ENCODE measurements at places on chromosomes 6 and 20.

DNA sequence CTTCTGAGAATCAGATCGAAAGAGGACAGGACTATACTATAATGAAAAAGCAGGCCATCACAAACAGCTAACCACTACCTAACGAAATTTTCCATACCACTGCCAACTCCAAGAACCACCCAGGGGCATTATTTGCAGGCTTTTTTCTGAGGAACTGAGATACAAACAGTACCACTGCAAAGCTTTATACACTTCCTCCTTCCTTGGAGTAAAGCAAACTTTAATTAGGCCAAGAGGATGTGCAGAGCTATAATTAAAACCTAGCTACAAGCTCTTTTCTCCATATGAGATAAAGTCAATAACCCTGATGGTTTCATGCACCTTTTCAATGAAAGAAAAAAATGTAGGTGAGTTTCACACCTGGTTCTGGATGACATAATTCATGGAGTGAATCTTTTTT, 68.5 kb downstream of the ELOVL5 start:
- DNase-seq, result no peak

GRCh38 chr6:35046103-35046502, 95.0 kb downstream of the TCP11 start:
- DNase-seq, result no peak

- no peak for DNase-seq
These were observed 618.9 kb downstream of the BCKDHB start for GRCh38 chr6:80725156-80725930.

DNA sequence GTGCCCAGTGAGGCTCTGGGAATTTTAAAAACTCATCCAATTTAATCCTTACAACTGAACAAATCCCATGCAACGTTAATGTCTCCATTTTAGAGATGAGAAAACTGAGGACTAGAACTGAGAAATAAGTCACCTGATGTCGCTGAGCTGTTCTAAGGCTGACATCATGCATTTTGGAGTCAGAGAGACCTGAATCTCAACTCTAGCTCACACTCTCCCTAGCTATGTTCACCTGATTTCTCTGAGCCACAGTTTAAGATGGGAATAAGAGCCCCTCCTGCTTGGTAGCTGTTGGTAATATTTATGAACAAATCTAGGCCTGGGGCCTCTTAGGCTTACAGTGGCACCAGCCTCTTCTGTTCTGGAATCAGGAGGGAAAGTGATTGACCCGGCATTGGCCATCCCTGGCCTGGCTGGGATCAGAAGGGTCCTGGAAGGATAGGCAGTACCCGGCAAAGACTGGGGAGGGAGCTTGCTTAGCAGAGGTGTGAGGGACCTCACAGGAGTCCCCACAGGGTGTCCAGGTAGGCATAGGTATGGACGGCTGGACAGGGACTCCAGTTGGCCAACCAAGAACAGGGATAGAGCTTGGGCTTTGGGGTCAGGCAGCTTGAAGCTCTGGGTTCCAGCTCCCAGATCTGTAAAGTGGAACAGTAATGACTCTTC, 18.8 kb upstream of the CSNK2A1 start:
- no peak for DNase-seq

- no peak for DNase-seq
These were observed 1190.5 kb upstream of the EYS start for GRCh38 chr6:66897576-66897975.

GRCh38 chr20:15682690-15683089, 890.6 kb downstream of the KIF16B start:
- DNase-seq, result no peak

DNA sequence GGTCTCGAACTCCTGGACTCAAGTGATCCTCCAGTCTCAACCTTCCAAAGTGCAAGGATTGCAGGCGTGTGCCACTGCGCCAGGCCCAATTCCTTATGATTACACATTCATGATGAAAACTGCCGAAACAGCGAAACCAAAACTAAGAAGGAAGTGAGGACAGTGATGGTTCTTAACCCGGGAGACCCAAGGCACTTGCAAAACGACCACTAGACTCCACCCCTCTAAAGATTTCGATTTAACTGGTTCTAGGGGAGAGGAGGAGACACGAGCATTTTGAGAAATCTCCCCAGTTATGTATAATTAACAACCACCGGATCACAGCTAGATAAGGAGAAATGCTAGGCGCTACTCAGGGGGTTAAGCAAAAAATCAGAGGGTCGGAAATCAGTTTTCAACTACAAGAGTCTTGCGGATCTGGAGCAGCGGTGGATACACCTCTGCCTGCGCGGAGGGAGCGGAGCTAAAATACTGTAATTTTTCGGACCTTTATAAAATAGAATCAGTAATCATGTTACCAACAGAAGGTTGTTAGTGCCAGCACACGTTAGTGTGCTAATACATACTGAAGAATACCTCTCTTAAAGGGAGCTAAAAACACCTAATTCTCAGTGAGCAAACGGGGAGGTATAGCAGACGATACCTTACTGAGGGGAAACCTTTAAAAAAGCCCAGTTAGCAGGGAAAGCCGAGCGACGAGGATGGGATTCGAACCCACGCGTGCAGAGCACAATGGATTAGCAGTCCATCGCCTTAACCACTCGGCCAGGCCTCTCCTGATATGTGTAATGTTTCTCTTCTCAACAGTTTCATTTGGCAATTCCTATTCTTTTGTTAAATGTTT, 60.0 kb upstream of the BTN3A2 start:
- DNase-seq, result peak; percentile 79

DNA sequence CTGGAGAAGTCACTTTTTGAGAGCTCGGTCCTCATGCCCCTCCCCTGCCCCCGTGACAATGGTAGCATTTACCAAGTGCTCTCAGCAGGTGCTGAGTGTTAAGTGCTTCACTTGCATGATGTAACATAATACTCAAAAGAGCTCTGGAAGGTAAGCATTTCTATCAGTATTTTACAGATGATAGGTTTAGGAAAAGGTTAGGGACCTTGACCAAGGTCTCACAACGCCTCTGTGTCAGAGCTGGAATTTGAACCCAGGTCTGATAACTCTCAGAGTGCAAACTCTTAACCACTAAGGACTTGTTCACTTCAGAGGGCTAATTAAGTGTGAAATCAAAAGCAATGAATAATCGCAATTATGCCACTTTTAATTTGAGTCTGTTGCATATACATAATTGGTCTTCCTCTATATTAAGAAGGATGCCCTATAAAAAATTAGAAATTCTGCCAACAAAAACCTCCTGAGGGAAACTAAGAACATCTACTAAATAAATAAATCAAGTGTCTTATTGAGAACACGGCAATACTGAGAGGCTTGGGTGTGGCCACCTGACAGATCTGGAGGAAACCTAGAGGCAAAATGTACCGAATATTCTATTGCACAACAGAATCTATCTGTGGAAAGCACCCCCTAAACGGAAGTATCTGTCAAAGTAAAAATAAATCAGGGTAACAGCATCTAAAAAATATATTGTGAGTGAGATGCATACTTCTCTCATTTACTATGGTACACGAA, 109.8 kb downstream of the BACH2 start:
- DNase-seq, result no peak

- no peak for DNase-seq
These were observed 173.3 kb downstream of the PTPRK start for GRCh38 chr6:128347123-128347522.

DNA sequence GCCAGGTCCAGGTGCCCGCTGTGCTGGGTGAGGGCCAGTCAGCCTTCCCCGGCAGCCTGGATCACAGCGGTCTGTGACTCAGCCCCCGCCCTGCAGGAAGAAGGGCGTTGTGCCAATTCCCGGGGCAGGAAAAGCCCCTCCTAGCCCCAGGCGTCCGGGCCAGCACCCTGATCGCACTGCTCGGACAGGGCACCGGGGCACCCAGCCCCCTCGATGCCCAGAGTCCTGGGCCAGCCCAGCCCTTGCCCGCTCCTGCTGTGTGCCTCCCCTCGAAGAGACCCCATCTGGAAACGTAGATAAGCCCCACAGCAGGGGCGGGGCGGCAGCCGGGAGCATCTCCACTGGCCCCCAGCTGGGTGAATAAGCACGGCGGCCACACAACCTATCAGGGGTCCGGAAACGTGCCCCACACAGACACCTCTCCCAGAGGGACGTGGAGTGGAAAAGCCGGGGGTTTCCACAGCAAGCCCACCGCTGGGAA, 9.9 kb downstream of the LAMA5 start:
- no peak for DNase-seq

- no peak for DNase-seq
These were observed 4.3 kb downstream of the VSX1 start for GRCh38 chr20:25077610-25078169.

- no peak for DNase-seq
These were observed 410.5 kb downstream of the PTPRT start for GRCh38 chr20:42779216-42779615.

DNA sequence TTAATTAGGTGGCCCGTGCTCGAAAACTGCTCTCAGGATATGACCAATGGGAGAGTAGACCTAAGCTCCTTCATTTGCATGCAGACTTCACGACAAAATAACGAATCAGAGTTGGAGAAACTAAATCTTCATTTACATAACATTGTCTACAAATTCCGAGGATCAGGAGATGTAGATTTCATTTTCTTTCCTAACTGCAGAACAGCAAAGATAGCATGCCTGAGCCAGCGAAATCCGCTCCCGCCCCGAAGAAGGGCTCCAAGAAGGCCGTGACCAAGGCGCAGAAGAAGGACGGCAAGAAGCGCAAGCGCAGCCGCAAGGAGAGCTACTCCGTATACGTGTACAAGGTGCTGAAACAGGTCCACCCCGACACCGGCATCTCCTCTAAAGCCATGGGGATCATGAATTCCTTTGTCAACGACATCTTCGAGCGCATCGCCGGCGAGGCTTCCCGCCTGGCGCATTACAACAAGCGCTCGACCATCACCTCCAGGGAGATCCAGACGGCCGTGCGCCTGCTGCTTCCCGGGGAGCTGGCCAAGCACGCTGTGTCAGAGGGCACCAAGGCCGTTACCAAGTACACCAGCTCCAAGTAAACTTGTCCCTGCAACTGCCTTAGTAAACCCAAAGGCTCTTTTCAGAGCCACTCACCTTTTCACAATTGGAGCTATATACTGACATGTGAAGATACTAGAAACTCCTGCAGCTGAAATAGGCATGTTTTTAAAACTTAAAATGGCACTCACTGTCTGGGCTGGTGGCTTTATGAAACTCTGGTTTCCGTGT, 96.5 kb downstream of the HFE start:
- DNase-seq, result peak; percentile 68

- DNase-seq, result no peak
These were observed 254.4 kb upstream of the RUNX2 start for GRCh38 chr6:45073771-45074170.

DNA sequence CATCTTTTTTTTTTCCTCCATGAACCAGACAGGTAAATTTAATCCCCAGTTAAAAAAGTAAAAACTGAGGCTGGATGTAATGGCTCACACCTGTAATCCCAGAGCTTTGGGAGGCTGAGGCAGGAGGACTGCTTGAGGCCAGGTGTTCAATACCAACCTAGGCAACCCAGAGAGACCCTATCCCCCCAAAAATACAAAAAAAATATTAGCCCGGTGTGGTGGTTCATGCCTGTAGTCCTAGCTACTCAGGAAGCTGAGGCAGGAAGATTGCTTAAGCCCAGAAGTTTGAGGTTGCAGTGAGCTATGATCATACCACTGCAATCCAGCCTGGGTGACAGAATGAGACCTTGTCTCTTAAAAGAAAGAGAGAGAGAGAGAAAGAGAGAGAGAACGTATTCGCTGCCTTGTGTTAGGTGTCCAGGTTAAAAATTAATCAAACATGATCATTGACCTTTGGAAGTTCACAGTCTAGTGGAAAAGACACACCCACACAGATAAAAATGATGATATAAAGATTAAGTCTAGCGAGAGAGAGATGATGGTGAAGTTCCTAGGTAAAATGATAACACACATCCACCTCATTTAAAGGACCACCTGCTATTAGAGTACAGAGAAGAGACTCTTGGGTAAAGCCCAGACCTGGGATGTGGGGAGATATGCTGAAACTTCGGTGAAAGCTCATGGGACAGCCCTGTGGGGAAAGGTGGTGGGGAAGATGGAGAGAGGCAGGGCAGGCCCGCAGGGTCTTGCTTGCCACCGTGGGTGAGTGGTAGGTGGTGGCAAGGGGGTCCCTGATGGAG, 4.8 kb upstream of the NHSL1 start:
- DNase-seq, result no peak

DNA sequence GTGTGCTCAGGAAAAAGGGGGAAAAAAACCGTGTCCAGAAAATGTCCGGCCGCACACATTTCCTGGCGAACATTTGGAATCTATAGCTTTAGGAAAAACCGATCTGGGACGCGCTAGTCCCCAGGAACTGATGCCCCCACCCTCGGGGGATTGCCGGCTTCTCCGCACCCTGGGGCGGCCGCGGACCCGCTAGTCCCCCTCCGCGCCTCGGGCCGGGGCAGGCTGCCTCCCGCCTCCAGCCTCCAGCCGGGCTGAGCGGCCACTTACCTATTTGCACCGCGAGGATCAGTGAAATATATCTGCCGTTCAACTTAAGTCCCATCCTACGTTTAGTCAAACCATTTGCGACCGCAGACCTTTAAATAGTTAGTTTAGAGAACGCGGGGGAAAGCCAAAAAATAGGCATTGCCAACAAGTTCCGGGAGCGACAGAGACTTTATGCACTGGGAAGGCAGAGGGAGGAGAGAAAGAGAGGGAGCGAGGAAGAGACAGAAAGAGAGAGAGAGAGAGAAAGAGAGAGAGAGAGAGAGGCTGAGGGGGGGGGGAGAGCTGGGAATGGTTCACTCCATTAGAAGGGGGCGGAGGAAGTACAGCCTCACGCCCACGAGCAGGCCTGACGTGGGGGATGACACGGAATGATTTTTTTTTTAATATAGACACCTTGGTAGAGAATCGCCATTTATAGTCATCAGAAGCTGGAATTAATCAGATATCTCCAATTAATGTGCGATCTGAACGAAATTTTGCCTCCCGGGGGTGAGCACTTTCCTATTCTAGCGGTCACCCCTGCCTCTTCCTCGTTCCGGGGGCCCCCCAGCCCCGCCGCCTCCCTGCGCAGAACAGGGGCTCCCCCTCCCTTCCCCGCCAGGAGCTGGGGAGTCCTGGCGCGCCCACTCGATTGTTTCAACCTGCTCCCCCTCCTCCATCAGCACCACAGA, at the start of gene NRN1:
TSS of gene NRN1 (minus strand) at position 498 of the 938 bp plus-strand sequence. CDS start at position 322, 176 bp downstream.
- peak; percentile 18 for DNase-seq

DNA sequence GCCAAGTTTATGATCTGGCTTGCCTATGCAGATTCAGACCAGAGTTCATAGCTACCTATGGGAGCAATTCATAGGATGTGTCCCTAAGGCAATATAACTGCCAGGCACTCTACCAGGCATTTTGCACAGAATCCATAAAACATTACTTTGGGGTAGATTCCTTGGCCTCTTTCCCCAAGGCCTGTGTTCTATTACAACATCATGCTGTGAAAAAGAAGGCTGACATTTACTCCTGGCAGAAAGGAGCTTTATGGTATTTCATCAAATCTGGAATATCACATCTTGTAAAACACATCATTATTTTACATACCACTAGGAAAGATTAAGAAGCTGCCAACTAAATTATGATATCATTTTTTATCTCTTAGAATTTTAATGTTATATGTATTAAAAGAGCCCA, 287.0 kb upstream of the MARCKS start:
- DNase-seq, result no peak

Measured in stimulated activated naive CD8-positive, alpha-beta T cell treated with anti-CD3 and anti-CD28 coated beads, Interleukin-15, Interleukin-2, amounts not matched to agents 100 U/mL and 50 U/mL, for 24 hours (primary cell).